ENCODE measurements at places on chromosomes 1 and 21. TPM values are rescaled to one million over a fixed set of nuclear protein-coding genes. Genes with fewer than 3 reads are reported as not detected.

- no peak overlapping the region for H3K4me3 ChIP-seq
- no peak overlapping the region for H3K27ac ChIP-seq
- DNase-seq, result no peak
These were observed 70.4 kb downstream of the DMAP1 start for GRCh38 chr1:44283524-44284173.

DNA sequence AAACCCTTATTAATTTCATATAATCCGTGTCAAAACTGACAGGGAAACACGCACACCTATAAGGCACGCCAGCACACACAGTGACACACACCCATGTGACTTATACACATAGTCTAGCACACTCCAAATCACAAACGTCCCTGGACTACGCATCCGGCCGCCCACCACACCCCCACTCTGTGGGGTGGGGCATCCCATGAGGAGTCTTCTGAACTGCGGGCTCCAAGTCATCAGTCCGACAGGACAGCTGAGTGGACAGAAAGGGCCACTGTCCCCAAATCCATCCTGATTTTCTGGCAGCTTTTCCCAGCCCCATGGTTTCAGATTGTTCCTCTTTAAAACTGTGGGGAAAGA is 829 bp downstream of the PEA15 start:
- H3K36me3 ChIP-seq, result no peaks in the 10 kb centered on the region
- peaks cover 61% of the 10 kb centered on the region for H3K4me1 ChIP-seq
- DNase-seq, result peak; percentile 43
- H3K4me3 ChIP-seq, result peak overlapping the region; percentile 94
- peak overlapping the region; percentile 95 for H3K27ac ChIP-seq

DNA sequence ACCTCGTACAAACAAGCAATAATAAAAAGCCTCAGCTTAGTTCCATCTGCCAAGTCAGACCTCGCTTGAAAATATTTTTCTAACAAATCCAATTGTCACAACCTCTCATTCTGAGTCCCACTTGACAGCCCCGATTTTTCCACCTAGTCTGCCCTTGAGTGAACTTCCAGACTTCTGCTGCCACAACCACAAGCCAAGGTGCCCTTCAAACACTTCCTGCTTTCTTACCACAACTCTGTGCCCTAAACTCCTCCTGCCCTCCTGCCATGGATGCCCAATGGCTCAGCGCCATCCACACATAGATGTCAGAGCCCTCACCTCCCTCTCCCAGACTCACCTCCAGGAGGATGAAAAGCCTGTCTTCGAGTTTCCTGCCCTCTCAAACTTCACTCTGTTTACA is 3.9 kb downstream of the TMPRSS2 start:
- H3K36me3 ChIP-seq, result no peaks in the 10 kb centered on the region
- H3K4me1 ChIP-seq, result peaks cover 6% of the 10 kb centered on the region
- no peaks in the 10 kb centered on the region for H3K27me3 ChIP-seq
- DNase-seq, result no peak
- H3K27ac ChIP-seq, result no peak overlapping the region

DNA sequence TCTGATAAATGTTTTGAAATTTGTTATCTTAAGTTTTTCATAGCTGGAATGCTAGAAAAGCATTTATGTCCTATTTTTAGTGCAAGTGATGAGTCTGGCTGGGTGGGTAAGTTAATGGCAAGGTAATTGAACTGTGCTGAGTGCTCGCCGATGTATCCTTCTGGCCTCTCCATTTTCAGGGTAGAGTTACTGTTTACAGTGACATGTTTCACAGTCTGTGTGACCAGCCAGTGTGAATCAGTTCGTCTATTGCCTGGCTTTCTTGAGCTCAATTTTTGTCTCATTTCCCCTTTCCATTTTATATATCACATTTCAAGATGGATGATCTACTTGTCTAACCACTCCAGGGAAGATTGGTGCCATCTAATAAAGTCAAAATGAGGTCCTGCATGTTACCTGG is 44.1 kb downstream of the ITSN1 start:
- peaks cover 37% of the 10 kb centered on the region for H3K4me1 ChIP-seq
- H3K27ac ChIP-seq, result peak overlapping the region; percentile 77

- no peak overlapping the region for H3K4me3 ChIP-seq
- no peaks in the 10 kb centered on the region for H3K36me3 ChIP-seq
- no peaks in the 10 kb centered on the region for H3K4me1 ChIP-seq
- no peak for DNase-seq
These were observed 9.6 kb downstream of the PTPRU start for GRCh38 chr1:29245876-29246275.

DNA sequence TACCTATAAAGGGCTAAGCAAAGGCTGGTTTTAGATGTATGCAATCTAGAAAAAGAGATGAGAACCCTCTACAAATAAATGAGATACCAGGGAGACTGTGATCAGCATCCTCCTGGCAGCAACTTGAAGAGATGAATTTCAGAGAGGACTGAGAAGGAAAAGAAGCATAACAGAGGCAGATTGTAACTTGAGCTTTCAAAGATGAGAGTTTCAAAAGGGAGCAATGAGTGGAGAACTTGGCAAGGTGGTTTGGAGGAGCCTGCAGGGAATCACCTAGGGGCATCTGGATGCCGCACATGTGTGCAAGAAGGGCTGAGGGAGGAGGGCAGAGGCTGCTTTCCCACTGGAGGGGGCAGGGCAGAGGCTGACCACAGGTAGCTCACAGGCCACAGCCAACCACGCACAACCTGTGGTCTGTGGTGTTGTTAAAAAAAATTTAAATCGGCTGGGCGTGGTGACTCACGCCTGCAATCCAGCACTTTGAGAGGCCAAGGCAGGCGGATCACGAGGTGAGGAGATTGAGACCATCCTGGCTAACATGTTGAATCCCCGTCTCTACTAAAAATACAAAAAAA is 50.2 kb downstream of the PCNX2 start:
- H3K4me1 ChIP-seq, result no peaks in the 10 kb centered on the region
- DNase-seq, result no peak
- H3K27me3 ChIP-seq, result no peaks in the 10 kb centered on the region
- H3K27ac ChIP-seq, result no peak overlapping the region
- no peak overlapping the region for H3K4me3 ChIP-seq

DNA sequence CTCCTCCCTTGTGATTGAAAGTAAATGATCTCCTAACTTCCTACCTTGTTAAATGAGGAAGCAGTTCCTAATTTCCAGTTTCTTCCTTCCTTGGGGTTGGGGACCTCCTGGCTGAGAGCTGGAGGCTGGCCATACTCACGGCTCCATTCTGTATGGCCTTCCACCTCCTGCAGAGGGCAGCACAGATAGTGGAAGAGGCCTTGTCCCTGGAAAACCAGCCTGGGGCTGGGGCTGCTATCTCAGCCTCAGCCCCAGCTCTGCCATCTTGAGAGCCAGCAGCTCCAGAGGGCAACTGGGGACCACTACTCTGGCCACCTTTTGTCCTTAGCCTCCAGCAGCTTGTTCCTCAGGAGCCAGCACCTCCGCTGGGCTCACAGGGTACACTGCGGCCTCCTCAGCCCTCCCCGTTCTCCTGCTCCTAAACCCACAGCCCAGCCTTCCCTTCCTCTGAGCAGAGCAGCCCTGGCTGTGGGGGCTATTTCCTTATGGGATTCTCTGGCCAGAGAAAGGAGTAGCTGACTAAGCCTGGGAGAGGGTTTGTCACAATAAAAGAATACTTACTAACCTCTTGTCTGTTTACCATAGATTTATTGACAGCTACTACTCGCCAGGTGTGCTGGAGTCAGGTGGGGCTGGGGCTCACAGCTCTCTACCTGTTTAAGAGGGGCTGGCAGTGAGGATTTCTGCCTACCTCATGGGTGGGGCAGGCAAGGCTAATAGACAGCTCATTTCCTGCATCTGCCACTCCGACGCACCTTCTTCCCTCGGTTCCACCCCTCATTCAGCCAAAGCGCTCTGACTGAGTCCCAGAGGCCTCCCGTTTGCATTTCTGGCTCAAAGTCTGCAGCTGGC is 6.3 kb downstream of the TMEM234 start:
- H3K36me3 ChIP-seq, result peaks cover 31% of the 10 kb centered on the region
- no peak overlapping the region for H3K4me3 ChIP-seq
- DNase-seq, result no peak
- no peaks in the 10 kb centered on the region for H3K27me3 ChIP-seq
- peaks cover 1% of the 10 kb centered on the region for H3K4me1 ChIP-seq

KPRP gene
- not detected for total RNA-seq

MYCL gene
- total RNA-seq, result 3.9 TPM

All from thoracic aorta (tissue), 2 donors.